ENCODE measurements at places on chromosomes 16 and 17.

GRCh38 chr16:22099256-22099975, 7.1 kb downstream of the VWA3A start:
- DNase-seq: no peak

GRCh38 chr17:78925234-78925633, at the start of gene TIMP2:
Gene TIMP2, minus strand, starts transcription at chr17:78925387. Its CDS starts 299 bp downstream, at chr17:78925088.
- DNase-seq: peak; percentile 91

DNA sequence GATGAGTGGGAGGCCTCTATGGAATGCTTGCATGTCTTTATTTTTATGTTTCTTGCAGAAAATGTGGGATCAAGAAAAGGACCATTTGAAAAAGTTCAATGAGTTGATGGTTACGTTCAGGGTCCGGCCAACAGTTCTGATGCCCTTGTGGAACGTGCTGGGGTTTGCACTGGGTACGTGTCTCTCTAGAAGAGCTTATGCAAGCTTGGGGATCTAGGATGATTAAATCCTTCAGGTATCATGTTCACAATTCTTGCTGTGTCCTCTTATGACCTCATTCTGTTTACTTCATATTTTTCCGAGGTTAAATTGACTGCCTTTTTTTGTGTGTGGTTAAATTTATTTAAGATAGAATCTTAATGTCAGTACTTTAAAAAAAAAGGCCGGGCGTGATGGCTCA, 6.4 kb downstream of the COQ7 start:
- no peak for DNase-seq

- no peak for DNase-seq
Measured at GRCh38 chr16:57643910-57644309, 15.5 kb downstream of the ADGRG1 start.

- no peak for DNase-seq
Measured at GRCh38 chr17:19290066-19290705, 53.0 kb downstream of the EPN2 start.

DNA sequence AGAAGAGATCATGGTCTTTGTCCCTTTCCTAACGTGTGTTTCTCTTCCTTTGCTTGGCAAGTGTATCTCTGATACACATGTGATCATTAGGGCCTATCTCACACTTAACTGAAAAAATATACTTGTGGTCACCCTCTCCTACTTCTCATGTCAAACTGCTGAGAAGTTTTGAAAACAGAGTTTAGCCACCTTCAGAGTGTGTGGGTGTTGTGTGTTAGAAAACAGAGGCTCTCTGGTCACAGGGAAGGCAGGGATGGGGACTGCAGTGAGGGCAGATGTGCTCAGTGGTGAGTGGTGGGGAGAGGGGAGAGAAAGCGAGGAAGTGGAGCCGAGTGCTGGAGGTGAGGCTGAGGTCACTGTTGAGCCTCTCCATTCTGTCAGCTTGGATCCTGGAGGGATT, 29.4 kb downstream of the GRB7 start:
- no peak for DNase-seq

GRCh38 chr17:15121426-15121825, 143.7 kb downstream of the PMP22 start:
- DNase-seq: no peak

DNA sequence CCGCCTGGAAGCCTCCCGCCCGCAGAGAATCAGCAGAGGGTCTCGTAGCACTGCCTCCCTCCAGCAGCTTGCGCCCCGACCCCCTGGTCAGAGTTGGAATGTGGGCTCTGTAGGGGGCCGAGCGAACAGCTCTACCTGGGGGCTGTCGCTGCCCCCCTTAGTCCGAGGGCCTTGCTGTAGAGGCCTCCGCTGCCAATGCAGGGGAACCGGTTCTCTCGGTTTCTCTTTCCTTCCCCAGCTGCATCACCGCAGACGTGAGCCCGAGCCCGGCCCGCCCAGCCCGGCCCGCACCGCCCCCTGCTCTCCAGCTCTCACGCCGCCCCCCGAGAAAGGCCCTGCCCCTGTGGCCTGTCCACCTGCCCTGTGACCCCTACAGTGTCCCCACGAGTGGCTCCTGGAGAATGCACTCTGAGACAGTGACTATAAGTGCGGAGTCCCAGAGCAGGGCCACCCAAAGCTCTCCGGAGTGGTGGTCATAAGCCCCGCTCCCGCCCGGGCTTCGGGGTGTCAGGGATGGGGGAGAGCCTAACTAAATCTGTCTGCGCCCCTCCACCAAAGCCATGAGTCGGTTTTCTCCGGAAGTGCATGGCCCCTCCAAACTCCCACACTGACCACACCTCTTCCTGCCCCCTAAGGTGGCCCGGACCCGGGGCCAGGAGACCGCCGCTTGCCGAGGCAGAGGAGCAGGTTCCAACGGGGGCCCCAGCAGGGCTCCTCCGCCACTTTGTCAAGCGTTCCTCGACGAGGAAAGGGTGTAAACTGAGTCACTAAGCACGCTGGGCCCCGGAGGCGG, 1.7 kb downstream of the ARHGAP27 start:
- DNase-seq: peak; percentile 86

DNA sequence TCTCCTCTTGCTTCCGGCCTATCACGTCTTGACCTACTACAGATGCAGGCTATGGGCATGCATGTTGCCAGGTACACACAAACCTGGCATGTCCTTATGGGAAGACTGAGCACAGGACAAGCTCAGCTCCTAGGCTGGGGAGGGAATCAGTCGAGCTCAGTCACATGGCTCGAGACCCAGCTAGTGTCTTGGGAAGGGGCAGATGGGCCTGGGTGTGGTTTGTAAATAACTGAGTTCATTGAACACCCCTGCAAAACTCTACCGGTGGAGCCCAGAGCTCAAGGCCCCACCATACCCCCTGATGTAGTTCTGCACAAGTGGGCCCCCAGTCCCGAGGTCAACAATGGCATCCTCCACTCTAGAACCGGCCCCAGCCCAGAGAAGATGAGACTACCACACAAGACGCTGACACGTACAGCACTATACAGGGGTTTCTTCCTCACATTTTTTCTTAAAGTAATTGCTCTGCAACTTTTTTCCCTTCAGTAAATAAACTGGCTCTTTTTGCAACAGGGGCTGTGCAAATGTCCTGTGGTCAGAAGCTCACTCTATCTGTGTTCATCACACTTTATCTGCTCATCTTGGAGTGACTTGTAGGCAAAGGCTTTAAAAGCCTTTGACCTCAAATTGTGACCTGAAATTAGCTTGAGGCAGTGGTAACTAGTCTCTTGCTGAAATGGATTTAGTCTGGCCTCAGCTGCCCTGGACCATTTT, 22.9 kb downstream of the ZNHIT3 start:
- no peak for DNase-seq

GRCh38 chr16:1984347-1985225, 593 bp downstream of the GFER start:
- DNase-seq: no peak

GRCh38 chr17:6408276-6408675, 26.6 kb downstream of the AIPL1 start:
- DNase-seq: no peak

GRCh38 chr17:44930667-44931066, 15.4 kb upstream of the GFAP start:
- no peak for DNase-seq

DNA sequence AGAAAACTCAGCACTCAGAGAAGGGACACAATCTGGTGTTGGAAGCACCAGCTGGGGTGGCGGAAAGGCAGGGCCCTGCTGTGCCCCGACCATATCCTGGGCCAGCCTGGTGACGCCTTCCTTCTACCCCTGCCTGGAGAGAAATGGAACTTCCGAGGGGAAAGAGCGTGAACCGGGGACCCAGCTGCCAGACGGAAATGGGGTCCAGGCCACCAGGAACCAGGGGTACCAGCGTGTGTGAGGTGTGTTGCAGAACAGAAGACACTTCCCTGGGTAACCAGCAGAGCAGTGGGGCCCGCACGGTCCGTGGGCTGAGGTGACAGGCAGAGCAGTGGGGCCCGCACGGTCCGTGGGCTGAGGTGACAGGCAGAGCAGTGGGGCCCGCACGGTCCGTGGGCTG, 6.8 kb downstream of the RAB40B start:
- no peak for DNase-seq

GRCh38 chr16:50550035-50550434, 1.8 kb downstream of the NKD1 start:
- no peak for DNase-seq

DNA sequence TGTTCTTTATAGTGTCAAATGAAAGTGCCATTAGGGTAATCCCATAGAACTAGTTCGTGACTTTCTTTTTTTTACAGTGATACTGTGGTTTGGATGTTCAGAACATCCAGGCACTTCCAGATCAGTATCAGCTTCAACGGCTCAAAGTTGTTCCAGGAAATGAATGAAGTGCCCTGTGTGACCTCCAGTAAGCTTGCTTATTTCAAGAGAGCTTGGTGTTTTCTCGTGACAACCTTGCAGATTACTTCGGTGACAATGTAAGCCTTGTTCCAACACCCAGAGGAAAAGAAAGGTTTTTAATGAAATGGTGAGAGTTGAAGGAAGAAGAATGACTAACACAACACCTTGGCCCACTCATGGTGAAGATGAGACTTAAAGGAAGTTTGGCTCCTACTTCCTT, 16.0 kb upstream of the KCNJ16 start:
- DNase-seq: no peak

GRCh38 chr16:22948603-22949368, 134.8 kb downstream of the HS3ST2 start:
- peak; percentile 64 for DNase-seq

DNA sequence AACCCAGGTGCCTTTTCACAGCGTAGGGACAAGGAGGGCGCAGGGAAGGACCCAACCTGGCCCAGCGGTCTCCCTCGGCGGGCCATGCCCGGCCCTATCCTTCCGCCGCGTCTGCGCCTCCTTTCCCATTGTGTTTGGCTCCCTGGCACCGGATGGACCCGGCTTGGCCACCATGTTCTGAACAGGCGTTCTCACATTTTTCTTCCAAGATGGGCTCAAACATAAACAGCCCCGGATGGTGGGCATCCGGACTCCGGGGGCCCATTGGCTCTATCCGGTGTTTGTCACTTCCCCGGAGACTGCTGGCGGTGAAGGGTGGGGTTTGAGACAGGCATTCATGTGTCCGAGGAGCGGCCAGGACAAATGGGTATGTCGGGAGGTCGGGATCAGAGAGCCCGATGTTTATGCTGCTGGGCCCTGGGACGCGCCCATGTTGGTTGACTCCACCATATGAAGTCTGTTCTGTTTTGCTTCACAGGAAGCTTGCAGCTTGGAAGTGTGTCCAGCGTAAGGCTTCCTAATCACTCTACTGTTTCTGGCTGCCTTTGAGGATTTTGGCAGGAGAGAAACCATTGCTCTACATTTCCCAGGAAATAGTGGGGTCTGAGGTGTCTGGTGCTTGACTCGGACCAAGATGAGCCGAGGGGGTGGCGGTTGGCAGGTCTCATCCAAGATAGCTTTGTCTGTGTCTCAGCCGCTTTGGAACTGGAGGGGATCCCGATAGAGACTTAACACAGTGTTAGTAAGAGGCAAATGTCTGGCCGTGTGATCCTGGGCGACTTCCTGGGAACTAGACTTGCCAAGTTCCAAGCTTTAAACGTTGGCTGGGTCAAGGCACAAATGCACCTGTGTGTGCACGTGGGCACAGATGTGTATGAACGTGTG, 188.3 kb downstream of the IRF8 start:
- no peak for DNase-seq

GRCh38 chr17:78873519-78874340, 29.3 kb downstream of the CEP295NL start:
- DNase-seq: no peak

GRCh38 chr17:4444782-4445473, 11.2 kb downstream of the SPNS3 start:
- peak; percentile 75 for DNase-seq

DNA sequence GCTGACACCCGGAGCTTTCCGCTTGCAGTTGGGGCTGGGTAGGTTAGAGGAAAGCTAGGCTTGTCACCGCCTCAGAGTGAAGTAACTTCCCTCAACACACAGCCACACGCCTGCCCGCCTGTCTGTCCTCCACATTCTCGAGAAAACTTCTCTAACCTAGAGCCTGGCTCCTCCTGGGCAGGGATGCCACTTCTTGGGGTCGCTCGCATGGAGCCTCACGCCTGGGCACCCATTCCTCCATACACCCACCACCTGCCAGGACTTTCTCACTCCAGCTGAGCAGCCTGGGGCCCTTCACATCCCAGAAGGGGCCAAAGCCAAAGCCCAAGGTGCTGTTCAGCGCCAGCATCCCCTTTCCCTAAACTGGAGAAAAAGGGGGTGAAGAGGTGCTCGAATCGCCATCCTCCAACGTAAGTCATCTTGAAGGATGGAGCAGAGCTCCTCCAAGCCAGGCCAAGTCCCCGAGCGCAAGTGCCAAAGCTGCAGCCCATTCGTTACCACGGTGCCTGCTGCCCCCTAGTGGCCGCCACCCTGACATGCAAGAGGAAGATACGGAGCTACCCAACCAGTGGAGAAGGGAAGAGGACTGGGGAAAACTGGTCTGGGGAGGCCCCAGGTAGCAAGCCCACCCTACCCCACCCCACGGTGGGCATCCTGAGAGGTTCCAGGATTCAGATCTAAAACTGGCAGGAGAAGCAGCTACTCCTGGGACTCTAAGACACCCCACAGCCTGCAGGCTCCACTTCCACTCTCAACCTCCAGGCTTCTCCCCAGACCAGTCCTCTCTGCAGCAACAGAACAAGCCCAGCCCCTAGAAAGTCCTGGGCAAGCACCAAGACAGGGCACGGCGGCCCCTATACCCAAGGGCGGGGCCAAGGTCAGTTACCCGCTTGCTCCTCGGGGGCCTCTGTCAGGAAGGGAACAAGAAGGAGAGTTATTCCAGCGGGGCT, 63.1 kb downstream of the MYO18A start:
- DNase-seq: peak; percentile 73

DNA sequence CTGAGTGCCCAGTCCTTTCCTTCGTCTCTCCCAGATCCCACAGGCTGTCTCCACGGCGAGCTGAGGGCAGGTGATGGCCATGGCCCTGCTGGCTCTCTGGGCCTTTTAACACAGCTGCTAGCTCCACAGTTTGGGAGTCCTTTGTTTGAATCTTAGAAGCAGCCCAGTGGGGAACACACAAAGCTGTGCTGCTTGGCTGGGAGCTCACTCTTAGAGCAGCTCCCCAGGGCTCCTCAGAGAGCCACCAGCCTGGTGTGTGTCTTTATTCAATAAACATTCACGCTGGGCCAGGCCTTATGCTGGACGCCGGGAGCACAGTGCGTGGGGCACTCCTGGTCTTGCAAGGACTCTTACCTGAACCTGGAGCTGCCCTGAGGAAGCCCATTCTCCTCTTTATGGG, 29.7 kb downstream of the WNT3 start:
- DNase-seq: no peak

DNA sequence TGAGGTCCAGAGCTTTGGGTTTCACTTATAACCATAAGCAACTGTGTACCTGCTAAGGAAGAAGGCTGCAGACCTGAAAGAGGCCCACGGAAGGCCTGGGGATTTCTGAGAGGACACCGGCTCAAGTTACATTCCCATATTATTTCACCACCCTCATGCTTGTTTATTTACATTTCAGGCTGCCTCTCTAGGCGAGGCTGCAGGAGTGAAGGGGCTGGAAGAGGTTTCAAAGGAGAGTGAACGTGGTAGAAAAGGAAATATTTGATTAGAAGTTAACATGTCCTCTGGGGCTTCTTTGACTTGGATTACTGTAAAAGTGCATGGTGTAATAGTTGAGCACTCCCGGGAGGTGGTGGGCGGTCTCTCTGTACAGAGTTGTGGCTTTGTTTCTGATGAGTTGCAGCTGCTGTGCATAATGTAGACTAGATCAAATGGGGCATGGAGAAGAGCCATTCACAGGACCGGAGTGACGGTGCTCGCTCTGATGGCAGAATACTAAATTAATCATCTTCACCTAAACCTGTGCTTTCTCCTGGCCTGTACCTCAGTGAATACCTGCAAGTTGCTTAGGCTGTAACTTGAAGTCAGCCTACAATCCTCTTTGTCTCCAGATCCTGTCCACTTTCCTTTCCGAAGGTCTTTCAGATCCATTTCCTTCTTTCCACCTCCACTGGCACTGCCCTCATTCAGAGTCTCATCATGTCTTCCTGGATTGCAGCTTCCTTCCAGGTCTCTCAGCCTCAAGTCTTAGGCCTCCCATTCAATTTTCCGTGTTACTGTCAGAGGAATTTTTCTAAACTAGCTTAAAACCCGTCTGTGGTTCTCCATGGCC, 1.9 kb upstream of the CPD start:
- peak; percentile 52 for DNase-seq
